ENCODE measurements at places on chromosomes 11 and 22. TPM values are rescaled to one million over a fixed set of nuclear protein-coding genes. Genes with fewer than 3 reads are reported as not detected.

The DKK3 gene
- total RNA-seq = 83.7 TPM

The FGF19 gene
- not detected for total RNA-seq

The PKP3 gene
- 8.2 TPM for total RNA-seq

The CARD18 gene
- not detected for total RNA-seq

The MFNG gene
- 1.5 TPM for total RNA-seq

The LGR4 gene
- total RNA-seq = 41.5 TPM

The ARHGAP42 gene
- 21.7 TPM for total RNA-seq

The MMP8 gene
- total RNA-seq = not detected

The OR5B21 gene
- total RNA-seq = not detected

The BACE1-AS gene
- total RNA-seq = 4.8 TPM

The CEP164 gene
- total RNA-seq = 13.5 TPM

The PAX6 gene
- not detected for total RNA-seq

The GLYATL2 gene
- 0.38 TPM for total RNA-seq

The ZNF280B gene
- total RNA-seq = 2.0 TPM

The ZW10 gene
- total RNA-seq = 17.4 TPM

The P2RX6 gene
- total RNA-seq = 0.16 TPM

The ACTN3 gene
- under 0.01 TPM for total RNA-seq

The OR51B5 gene
- not detected for total RNA-seq

The NXPE4 gene
- not detected for total RNA-seq

The IFITM10 gene
- 2.9 TPM for total RNA-seq

The FUT4 gene
- 5.8 TPM for total RNA-seq

The OR4A16 gene
- not detected for total RNA-seq

The SLC25A45 gene
- 0.98 TPM for total RNA-seq

The CCDC157 gene
- total RNA-seq = 4.6 TPM

The KBTBD3 gene
- 2.0 TPM for total RNA-seq

The OR52H1 gene
- not detected for total RNA-seq

The ASPHD2 gene
- 6.5 TPM for total RNA-seq

The TTC36 gene
- 0.49 TPM for total RNA-seq

The USP47 gene
- total RNA-seq = 23.3 TPM

The SHANK3 gene
- 2.3 TPM for total RNA-seq

The DNAJB13 gene
- 3.2 TPM for total RNA-seq

The BAIAP2L2 gene
- 6.0 TPM for total RNA-seq

The KDM4E gene
- not detected for total RNA-seq

The PLEKHA7 gene
- 12.7 TPM for total RNA-seq

The PKDREJ gene
- total RNA-seq = not detected

The KCNJ5 gene
- total RNA-seq = not detected

The SPDYC gene
- not detected for total RNA-seq

The UBQLN3 gene
- total RNA-seq = not detected
